GM18507 (cell line): ENCODE measurements at places on chromosomes 3 and 15.

DNA sequence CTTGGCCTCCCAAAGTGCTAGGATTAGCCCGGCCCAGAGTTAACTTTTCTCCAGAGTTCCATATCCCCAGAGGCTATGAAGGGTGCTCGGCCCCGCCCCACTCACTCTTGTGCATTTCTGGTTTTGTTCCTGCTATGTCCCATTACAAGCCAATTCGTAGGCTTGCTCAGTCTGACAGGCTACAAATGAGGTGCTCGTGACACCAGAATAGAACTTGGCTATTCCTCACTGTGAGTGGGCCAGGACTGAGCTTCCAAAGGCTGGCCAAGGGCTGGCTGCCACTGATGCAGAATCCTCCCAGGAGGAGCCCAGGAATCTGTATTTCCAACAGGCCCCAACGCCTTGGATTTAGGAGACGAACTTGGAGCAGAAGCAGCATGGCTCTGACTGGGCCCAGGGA, 282.7 kb upstream of the C2CD4B start:
- DNase-seq: no peak

DNA sequence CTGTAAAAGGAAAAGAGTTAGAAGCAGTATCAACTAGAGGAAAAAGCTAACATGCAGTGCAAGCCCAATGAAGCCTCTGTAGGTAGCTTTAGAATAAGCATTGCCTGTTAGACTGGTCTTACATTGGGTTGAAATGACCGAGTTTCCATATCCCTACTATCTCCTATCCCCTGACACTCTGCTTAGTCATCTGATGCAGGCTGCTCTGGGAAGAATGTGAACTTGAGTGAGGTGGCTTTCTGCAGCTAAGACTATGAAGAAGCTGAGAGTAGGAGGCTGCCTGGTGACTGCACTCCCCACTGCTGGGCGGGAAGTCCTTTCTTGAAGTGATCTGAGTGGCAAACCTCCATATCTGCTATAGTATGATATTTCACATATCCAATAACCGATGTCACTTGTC, 64.7 kb downstream of the OXSM start:
- no peak for DNase-seq

DNA sequence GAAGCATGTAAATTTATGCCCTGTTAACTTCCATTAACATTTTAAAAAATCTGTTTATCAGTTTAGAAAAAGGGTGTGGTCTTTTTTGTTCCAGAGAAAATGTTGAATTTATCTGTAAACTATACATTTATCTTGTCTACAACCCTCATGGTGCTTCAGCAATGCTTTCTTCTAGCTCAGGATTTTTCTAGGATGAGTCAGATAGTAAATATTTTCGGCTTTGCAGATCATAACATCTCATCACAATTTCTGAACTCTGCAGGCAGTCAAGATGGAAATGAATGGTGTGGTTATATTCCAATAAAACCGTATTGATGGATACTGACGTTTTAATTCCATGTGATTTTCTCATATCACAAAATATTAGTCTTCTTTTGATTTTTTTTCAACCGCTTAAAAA, 70.5 kb upstream of the FOXB1 start:
- DNase-seq: no peak

GRCh38 chr3:139559541-139559940, 20.0 kb upstream of the RBP1 start:
- no peak for DNase-seq

DNA sequence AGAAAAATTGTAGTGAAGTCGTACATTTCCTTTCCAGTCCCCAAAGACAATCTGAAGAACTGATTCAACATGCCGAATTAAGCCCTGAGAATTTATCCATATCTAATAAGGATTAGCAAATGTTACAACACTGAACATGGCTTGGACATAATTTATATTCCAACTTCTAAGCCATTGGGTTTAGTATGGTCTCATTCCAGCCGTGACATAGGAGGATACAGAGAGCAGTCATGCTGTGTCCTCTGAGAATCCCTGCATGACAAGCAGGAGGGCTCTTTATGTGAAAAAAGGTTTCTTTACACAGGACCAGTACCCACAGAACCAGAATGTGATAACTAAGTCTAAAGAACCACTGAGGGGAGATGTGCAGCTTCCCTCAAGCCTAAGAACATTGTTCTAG, 231.9 kb upstream of the WNT5A start:
- DNase-seq: no peak

DNA sequence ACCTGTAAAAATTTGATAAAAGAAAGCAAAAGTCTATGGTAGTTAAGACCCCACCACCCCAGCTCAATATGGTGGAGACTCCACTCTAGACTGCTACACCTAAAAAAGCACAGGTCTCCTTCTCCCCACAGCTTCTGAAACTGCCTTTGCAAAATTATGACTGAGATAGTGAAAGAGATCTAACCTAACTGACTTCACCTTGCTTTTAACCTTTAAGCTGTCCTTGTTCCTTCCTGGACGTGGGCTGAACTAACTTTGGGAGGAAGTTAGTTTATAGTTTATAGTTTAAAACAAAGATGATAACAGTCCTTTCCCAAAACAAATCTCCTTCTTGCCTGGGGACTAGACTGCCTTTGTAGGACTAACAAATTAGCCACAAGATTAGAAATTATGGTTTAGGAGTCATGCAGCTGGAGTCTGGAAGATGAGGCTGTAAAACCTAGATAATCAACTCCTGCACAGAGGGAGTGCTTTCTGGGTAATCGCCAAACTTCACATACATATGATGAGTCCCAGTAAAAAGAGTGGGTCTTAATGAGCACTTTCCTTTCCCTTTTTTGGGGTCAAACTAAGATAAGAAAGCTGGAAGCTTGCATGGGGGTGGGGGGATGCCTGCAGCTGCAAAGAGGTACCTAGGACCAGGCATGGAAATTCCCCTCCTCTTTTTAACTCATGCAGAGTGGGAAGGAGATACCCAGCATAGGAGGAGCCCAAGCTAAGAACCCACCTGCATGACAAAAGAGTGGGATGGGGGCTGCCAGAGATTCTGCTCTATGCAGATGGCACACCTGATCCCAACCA, 17.5 kb downstream of the CCR8 start:
- DNase-seq: no peak

DNA sequence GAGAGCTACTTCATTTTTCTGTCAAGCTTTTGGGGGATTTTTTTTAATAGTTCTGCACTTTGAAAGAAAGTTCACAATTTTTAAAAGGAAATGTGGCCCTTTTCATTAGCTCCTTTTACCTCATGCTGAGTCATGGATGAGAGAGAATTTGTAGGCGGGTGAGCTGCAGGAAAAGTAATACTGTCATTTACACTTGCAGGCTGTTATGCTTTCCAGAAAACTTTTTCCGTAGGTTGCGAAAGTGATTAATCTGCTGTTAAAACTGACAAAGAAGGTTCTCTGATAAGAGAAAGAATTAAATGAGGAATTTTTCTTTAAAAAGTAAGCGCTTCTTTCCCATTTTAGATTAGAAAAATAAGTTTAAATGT, 430.2 kb downstream of the LPP start:
- no peak for DNase-seq

DNA sequence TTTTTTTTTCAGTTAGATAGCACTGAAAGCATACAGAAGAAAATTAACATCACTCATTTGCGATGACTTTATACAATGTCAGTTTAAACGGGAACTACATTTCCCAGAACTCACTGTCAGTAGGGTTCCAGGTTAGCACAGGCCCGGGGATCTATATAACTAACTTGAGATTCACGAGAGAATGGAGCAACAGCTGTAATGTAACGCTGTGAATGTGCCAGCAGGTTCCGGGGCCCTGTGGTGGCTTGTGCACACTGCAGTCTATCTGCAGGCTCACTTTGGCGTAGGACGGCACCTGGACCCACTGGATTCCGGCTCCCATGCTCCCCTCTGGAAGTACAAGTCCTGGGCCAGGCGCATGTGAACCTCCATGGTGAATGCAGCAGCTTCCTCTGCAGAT, 19.4 kb downstream of the CCR1 start:
- DNase-seq: no peak

GRCh38 chr3:25604107-25604805, 60.5 kb downstream of the TOP2B start:
- DNase-seq: no peak

DNA sequence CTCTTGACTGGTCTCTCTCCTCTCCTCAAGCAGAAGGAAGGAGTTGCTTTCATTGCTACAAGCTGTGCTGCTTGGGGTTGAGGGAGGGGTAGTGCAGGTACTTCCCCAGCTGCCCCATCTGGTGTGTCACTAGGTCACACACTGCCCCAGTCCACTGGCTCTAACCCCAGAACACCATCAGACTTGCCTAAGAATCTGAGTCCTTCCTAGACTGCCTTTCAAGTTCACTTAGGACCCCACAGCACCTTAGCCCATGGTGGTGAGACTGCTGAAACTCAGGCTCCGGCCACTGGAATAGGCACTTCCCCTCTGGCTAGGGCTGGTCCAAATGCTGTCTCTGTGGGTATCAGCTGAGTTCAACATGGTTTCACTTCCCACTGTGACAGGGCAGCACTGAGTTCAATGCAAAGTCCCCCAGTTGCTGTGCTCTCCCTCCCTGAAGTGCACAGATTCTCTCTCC, 279.7 kb upstream of the GOLGA6L4 start:
- DNase-seq: peak; percentile 9

DNA sequence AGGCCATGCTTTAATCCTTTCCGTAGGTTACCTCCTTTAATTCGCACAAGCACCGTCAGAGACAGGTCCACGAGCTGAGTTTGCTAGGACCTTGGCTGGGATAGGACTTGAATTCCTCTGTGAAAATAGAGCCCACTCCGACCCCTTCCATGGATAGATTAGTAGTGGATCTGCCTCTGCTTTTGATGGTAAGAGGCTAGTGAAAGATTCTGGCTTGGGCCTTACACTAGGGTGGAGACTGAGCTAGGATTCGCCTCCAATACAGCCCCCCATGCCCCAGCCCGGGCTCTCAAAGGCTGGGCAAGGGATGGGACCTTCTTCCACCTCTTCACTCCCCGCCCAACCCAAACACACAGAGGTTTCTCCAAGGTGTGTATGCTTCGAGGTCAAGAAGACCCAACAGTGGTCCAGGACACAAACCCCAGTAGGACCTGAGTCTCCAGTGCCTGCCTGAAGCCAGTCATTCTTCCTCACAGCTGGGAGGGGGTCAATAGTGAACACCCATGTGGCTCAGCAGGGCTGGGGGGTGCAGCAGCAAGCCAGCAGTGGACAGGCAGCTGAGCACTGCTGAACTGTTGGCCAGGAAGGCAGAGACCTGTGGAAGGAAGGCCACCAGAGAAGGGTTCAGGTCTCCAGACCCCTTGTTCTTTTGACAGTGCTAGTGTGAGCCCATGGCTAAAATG, 75.7 kb downstream of the SPSB4 start:
- no peak for DNase-seq

DNA sequence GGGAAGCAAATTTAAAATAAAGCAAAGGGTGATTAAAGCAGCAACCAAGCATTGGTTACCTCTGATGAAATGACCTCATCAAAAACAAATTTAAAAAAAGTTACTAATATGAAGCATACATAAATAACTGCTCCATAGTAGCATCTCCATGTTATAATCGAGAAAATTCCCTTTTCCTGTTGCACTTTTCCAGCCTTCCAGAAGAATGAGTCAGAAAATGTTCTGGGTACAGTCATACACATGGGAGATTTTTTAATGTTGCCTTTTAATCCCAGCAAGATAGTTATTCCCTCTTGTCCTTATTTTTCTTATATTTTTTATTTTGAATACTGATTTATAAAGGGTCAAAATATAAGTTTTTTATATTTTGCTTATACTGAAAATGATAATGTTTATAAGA, 2.6 kb upstream of the TMCO5A start:
- no peak for DNase-seq

DNA sequence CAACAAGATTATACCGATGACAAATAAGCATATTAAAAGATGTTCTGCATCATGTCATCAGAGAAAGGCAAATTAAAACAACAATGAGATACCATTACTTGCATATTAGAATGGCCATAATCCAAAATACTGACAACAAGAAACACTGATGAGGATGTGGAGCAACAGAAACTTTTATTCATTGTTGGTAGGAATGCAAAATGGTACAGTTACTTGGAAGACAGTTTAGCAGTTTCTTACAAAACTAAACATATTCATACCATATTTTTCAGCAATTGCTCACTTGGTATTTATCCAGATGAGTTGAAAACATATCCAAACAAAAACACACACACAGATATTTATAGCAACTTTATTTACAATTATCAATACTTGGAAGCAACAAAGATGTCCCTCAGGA, 160.9 kb upstream of the MME start:
- DNase-seq: no peak

DNA sequence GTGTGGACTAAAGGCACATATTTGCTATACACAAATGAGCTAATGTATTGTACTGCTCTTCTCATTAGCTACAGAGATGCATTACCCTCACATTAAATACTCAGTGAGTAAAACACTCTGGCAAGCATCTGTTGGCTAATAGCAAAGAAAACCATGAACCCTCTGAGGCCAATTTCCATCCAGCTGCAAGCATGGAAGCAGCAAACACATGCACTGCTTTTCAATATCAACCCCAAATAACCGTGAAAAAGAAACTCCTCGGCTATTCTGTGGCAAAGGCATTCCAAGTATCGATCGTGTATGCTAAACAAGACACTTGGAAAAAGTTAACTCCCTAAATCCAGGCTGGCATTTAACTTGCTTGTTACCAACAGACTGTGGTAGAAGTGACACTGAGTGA, 67.0 kb downstream of the PEAK1 start:
- no peak for DNase-seq

GRCh38 chr3:120645083-120645845, 36.8 kb downstream of the HGD start:
- no peak for DNase-seq

DNA sequence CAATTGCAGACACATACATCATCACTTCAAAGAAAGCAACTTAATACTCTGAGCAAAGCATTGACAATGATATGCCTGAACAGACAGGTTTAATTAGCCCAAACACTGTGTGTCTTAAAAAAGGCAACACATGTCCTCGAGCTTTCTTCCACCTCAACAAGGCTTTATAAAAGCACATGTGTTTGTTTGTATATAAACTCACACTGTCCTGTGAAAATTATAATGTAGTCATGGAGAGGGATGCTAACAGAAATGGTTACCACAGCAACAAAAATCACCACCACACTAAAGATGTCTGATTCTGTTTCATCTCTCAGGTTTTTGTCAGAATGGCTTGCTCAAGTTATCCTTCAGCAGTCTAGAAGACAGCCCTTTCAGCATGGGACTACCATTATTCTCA, 314.7 kb downstream of the MAGI1 start:
- no peak for DNase-seq

DNA sequence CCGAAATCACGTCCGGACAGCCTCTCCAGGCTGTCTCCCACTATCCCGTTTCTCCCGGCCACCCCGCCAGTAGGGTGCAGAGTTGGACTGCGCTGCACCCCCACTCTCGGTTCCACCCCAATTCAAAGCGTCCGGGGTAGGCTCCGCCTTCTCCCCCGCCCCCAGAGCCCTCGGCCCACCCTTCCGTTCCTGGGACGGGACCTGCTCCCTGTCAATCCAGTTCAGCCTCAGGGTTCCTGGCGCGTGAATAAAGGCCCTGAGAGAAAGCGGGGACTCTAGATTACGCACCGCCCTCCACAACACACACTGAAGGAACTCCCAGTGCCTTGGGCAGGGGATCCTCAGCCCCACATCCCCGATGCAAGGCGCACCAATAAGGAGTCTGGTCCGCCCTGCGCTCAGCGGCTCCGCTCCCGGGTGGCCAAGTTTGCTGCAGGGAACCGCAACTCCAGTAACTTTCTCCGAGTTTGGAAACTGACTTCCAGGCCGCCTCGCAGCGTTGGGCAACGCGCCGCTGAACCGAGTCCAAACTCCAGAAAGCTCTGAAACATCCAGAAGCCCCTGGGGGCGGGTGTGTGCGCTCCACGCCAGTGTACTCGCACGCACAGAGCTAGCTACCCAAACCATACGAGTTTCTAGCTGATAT, 1.9 kb downstream of the ADAMTS9 start:
- no peak for DNase-seq
